Progenitor cell of endocrine pancreas (in vitro differentiated cells): ENCODE measurements at places on chromosomes 1 and 21. TPM values are rescaled to one million over a fixed set of nuclear protein-coding genes. Genes with fewer than 3 reads are reported as not detected.

DNA sequence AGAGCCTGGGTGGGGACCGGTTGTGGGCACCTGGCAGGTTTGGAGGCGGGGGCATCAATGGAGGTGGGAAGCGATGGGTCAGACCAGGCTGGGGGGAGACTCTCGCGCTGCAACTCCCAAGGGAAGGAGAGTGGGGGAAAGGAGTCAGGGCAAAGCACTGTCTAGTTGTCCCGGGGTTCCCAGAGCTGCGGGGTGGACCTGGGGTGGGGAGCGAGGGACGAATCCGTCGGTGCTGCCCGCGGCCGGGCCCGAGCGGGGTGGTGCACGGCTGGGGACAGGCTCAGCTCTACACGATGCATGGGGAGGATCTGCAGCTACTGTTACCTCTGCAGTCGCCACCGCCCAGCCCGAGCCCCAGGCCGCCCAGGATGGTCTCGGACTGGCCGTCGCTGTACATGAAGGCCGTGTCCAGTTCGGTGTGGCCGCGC is 427 bp downstream of the AKR7A2 start:
- DNase-seq, result no peak

Gene MEX3A
- total RNA-seq, result 112 and 113 TPM in 2 replicates

GRCh38 chr1:92038695-92039346 is 9.0 kb downstream of the EPHX4 start:
- DNase-seq, result no peak

GRCh38 chr1:114181356-114181755 is 27.7 kb upstream of the SYT6 start:
- no peak for DNase-seq

DNA sequence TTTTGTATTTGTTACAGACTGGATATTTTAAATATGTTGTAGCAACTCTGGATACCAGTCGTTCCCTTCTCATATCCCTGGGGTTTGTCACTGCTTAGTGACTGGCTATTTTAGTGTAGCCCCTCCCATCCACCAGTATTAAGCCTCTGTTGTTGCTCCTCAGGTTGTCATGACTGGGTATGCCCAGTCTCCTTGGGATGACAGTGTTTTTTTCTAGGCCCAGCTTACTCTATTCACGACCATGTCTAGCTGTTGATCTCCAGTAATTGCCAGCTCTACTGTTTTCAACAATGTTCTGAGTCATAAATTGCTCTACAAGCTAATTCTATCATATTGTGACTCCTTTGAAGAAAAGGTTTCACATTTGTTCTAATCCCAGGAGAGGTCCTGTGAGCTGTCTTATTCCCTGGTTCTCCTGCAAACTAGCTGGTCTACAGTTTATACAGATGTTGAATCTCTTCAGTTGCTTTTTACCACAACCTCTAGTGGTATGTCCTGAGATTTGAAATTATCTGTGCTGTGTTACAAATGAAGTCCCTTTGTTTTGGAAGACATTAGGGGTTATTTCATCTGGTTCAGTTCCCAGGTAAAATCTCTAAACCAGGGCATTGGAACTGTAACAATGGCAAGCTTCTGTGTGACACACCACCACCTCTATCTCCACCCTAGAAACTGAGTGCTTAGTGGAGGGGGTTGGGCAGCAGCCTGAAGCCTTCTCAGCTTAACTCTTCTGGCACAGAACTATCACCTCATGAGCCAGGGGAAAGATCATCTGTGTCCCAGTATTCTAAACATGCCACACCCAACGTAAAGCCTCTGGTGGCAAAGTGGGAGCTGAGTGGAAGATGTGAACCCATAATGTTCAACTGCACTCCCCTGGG is 124.6 kb downstream of the TRIM33 start:
- DNase-seq, result no peak

DNA sequence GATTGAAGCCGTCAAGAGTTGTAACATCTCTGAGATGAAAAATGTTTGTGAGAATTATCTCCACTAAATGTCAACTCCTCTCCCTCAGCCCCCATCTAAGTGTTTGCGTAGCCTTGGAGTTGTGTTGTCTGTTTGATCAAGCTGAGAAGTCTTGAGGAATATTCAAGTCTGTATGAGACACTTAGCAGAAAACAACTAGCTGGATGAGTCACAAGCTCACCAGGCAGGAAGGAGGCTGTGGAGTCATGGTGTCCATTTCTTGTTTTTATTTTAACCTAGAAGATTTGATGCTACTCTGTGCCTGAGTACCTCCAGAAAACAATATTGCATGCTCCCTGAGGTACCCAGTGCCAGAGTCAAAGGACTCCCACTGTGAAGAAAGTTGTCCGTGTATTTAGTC is 211.6 kb upstream of the PLXNA2 start:
- no peak for DNase-seq

Gene SPRR2B
- total RNA-seq, result not detected in 2 replicates

- peak; percentile 32 for DNase-seq
Measured at GRCh38 chr1:166920561-166921475, 44.8 kb upstream of the TADA1 start.

- DNase-seq, result no peak
Measured at GRCh38 chr1:200034761-200035396, 7.4 kb downstream of the NR5A2 start.

Gene MMEL1
- 0.64 and 0.93 TPM in 2 replicates for total RNA-seq

GRCh38 chr1:81880781-81881180 is 80.0 kb downstream of the ADGRL2 start:
- DNase-seq, result no peak

DNA sequence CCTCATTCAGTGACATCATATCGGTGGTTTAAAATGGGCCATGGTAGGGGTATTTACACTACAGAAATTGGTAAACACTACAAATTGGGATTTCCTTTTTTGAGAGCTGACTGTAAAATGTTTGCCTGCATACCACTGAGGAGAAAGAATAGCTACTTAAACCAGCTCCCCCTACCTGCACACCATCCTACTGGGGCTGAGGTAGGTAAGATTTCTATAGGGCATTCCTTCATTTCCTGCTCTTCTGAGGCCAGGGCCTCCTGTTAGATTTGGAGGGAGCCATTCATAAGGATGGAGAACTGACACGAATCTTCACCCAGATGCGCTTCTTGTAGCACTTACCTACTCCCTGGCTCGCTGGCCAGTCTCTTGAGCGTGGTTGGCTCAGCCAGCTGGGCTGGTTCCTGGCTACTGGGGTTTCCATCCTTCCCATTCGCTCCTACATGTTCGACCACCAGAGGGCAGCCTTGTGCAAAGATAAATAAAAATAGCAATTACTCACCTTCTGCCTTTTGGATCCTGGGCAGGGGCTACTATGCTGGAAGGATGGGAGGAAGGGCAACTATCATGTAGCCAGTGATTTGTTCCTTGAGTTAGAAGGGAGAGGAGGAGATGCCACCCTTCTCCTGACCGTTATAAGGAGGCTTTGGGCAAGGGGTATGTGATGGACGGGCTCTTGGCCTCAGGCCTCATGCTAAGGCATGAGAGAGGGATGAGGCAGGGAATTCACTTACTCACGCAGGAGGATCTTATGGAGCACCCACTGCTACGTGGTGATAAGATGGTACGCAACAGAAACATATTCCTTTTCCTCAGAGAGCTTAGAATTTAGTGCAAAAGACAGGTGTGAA is 10.7 kb downstream of the OPTC start:
- DNase-seq, result peak; percentile 75

Gene TTC39A
- total RNA-seq, result 22.4 and 26.0 TPM in 2 replicates

GRCh38 chr1:97160818-97161217 is 439.2 kb downstream of the PTBP2 start:
- DNase-seq, result no peak

- no peak for DNase-seq
Measured at GRCh38 chr1:1080122-1080757, 6.1 kb upstream of the RNF223 start.

DNA sequence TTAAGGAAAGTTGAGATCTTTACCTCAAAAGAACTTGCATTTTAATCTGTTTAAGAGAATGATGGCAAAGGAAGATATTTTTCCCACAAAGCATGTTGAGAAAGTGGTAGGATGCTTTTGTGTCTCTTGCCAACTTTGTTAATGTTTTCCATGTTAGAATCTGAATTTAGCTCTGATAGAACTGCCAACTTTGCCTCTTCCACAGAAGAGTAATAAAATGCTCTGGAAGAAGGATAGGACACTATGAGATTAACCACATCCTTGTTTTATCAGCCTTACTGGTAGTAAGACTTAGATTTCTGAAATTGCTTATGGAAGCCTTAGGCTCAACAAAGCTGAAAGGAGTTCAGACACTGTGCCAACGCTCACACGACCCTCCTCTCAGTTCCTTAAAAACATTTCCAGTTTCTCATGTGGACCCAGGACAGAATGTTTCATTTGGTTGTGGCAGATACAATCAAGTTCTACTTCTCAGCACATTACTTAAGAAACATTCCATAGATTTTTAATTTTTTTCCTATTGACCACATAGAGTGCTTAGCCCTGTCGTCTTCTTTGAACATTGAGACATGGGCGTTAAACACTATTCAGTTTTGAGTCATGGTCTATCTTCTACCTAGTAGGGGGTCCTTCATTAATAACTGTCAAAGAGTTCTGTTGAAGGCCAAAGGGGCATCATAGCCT is 59.0 kb downstream of the MTR start:
- DNase-seq, result no peak

DNA sequence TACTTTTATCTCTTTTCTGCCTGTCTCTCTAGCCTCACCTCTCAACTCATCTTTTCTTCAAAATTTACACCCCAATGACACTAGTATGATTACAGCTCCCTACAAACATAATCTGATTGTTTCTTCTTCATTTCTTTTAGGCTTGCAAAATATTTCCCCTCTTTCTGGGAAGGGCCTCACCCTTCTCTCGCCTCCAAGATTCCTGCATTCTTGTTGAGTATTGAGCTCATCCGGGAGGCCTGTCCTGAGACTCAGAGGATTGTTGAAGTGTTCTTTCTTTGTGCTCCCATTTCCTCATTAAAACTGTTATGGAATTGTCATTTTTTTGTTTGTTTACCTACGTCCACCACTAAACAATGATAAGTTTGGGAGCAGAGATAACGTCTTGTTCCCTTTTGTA is 99.1 kb upstream of the CHRM3 start:
- DNase-seq, result no peak

DNA sequence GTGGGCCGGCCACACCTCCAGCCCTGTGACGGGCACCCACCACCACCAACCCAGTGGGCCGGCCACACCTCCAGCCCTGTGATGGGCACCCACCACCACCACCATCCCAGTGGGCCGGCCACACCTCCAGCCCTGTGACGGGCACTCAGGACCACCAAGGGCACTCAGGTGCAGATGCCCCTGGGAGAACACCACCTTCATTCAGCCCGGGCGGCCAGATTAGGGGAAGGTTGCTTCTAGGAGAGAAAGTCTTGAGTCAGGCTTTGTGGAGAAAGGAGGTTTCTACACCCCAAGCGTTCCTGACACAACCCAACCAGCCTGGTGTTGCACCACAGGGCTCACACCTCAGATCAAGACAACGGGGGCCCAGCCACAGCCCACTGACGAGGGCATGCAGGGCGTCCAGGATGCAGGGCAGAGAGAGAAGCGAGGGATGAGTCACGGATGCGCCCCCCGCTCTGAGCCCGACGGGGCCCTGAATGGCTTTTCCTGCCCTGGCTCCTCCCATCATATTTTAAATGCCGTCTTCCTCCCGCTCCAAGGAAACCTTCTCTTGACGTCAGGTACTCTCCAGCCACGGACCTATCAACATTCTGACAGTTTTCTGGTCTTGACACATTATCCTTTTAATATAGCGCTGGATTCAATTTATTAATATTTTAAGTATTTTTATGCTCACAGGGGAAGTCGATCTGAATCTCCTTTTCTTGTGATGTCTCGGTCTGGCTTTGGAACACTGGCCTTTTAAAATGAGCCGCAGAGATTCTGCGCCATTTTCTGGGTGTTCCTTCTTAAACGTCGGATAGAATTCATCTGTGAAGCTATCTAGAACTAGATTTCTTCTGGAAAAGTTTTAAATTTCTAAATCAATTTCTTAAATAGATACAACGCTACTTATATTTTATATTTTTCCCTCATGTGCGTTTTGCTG is 631 bp upstream of the SPATC1L start:
- DNase-seq, result peak; percentile 79

DNA sequence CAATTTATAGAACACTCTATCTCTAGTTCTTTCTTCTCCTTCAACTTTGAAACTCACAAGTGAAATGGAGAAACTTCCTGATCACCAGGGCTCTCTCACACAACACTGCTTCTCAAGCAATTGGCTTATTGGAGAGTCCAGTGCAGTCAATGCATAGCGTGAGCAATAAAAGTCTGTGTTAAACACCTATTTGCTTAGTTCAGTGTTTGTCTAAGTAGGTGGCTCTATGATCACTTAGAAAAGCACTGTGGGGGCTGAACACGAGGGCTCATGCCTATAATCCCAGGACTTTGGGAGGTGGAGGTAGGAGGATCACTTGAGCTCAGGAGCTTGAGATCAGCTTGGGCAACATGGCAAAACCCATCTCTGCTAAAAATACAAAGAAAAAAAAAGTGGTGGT is 12.2 kb downstream of the CTSS start:
- DNase-seq, result no peak

DNA sequence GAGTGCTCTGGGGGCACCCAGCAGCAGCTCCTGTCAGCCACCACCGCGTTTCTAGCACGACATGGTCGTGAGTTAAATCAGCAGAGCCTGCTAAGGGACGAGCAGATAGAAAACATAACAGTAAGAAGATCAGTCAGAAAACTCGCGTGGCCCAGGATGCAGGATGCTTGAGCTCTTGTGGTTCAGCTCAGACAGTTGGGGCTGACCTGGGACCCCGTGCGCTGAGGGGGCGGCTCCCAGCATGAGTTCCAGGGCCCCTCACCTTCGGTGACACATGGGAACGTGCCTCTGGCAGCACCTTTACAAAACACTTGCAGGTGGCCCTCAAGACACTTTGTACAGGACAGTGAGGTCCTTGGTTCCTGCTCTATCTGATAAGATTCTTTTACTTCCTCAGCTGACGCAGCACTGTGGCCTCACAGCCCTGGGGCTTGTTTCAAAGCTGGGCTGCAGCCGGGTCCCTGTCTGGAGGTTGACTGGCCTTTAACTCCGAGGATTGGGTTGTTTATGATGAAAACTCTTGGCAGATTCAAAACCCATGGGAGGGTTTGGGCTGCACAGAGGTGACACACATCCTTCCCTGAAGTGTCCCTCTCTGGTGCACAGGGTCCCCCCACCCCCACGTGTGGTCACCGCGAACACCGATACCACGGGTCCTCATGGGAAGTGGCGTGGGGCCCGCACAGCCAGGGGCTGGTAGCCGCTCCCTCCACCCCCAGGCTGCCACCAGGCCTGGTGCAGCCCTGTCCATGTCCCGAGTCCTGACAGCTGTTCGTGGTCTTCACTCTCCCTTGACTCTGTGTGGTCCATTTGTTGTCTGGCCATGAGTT is 65.3 kb upstream of the COL6A1 start:
- no peak for DNase-seq

Gene GRHL3
- 4.9 and 5.7 TPM in 2 replicates for total RNA-seq

DNA sequence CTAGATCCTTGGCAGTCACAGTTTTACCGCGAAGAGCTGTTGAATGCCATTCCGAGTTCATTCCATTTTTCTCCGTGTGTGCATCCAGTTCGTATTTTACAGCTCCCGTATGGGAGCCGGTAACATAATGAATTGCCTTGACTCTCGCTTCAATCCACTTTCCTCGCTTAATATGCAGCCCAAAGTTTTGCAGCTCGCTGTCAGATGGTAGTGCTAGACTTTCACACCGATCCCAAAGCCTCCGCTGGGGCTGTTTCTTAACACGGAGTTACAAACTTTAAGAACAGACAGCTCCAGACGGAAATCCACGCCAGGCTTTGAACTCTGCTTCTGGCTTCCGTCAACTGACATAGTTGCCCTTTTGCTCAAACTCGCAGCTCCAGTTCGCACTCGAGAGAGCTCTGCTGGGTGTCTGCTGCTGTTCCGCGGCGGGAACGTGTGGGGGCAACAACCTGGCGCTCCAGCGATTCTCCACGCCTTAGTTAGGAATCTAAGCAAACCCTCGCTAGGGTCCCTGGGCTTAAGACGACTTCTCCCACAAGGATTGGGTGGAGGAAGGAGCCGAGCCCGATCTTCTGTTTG is 3.5 kb upstream of the ARID1A start:
- DNase-seq, result peak; percentile 51

- DNase-seq, result no peak
Measured at GRCh38 chr1:66788231-66788939, 12.7 kb downstream of the INSL5 start.
